ENCODE measurements at places on chromosomes 12 and 14.

- no peak for DNase-seq
Observed at GRCh38 chr12:55901881-55902490, 25.7 kb downstream of the PYM1 start.

DNA sequence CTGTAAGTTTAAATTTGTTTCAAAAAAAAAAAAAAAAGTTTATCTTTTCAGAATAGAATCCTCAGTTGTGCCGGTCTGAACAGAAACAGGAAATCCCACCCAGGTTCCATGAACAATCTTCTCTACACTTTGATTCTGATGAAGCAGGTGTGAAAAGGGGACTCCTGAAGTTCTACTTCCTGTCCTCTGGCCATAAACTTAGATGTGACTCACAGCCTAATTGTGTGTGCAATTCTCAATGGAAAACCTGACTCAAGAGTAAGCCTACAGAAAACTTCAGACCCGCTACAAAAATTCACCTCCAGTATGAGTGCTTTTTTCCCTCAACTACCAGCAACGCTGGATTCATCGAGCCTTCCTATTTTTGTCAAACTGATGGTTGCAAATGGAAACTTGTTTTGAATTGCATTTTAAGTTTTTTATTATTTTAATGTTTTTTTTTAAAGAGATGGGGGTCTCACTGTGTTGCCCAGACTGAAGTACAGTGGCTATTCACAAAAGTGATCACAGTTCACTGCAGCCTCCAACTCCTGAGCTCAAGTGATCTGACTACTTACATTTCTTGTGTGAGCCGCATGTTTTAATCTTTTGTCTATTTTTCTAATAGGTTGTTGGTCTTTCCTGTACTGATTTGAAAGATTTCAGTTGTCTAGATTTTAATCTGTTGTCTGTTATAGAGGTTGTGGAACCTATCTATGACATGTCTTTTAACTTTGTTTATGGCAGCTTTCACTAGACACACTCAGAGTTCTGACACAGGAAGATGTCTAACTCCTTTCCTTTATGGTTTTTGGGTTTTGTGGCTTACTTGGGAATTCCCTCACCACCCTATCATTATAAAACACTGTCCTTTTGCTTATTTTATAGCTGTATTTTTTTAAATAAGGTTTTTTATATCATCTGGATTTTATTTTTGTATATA lies 37.6 kb downstream of the ATG14 start:
- DNase-seq: peak; percentile 35

- no peak for DNase-seq
Observed at GRCh38 chr14:60196291-60196690, 31.1 kb upstream of the DHRS7 start.

DNA sequence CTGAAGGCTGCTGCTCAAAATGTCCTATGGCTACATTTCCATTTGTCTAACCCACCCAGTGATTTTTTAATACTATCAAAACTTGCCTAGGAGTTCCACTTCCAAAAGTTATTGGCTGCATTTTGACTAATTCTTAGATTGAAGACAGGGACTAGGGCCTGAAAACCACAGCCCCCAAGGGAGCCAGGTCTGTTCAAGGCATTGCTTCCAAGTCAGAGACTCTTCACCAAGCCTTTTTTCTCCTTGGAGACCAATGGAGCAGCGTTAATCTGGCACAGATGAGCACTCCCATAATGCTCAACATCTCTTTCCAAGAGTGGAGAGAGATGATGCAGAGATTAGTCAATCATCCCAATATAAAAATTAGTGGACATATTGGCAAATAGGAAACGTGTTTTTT lies 112.5 kb upstream of the HIF1A start:
- DNase-seq: peak; percentile 87

DNA sequence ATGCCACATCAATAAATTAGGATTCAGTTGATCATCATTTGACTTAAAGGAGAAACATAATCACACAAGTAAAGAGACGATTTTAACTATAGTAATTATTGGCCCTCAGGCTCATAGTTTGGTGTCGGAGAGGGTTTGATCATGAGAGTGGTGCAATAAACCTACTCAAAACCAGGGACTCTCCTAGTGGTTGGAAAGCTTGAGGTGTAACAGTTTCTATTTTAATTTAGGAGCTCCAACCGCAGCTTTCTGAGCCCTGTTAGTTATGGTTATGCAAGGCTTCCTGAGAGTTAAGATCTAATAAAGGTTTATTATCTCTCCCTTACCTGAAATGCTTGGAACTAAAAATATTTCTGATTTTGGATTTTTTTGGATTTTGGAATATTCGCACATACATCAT lies 36.4 kb downstream of the TMTC2 start:
- DNase-seq: no peak

DNA sequence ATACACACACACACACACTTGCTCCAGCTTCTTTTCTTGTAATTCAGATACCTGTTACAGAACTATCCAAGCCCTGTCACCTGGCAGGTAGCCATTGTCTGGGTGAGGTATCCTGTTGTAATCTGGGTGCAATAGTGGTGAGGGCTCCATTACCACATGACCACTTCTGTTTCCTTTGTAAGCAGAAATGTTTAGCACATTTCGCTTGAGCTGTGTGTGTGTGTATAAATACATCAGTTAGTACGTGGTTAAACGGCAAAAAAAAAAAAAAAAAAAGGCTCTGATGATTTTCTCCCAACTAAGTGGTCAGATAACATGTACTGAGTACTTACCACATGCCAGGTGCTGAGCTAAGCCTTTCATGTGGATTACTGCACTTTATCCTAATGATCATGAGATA lies 129.3 kb upstream of the SSTR1 start:
- no peak for DNase-seq

GRCh38 chr14:77046721-77047120 lies 18.2 kb upstream of the IRF2BPL start:
- no peak for DNase-seq

DNA sequence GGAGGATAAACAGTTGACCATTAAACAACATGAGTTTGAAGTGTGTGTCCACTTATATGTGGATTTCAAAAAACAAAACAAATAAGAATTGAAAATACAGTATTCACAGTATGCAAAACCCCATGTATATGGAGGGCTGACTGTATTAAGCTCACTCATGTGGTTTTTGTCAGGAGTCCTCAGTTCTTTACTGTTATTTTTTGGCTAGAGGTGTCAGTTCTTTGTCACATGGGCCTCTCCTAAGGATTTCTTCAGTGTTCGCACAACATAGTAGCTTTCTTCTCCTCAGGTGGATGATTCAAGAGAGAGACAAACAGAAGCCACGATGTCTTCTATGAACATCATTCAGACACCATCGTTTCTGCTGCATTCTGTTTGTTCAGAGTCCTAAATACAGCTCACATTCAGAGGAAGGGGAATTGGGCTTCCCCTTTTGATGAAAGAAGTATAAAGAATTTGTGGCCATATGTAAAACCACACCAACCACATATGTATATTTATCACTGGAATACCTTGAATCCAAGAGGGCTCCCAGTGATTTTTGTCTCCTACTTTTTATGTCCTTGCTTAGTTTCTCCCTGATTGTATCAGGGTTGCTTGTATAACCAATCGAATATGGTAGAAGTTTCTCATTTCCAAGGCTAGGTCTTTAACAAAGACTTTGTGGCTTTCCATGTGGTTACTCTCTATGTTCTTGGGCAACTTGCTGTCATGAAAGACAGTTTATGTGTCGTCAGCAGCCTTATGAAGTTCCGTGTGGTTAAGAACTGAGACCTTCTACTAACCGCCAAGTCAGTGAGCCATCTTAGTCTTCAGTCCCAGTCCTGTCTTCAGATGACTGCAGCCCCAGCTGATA lies 18.9 kb downstream of the MNAT1 start:
- peak; percentile 82 for DNase-seq

DNA sequence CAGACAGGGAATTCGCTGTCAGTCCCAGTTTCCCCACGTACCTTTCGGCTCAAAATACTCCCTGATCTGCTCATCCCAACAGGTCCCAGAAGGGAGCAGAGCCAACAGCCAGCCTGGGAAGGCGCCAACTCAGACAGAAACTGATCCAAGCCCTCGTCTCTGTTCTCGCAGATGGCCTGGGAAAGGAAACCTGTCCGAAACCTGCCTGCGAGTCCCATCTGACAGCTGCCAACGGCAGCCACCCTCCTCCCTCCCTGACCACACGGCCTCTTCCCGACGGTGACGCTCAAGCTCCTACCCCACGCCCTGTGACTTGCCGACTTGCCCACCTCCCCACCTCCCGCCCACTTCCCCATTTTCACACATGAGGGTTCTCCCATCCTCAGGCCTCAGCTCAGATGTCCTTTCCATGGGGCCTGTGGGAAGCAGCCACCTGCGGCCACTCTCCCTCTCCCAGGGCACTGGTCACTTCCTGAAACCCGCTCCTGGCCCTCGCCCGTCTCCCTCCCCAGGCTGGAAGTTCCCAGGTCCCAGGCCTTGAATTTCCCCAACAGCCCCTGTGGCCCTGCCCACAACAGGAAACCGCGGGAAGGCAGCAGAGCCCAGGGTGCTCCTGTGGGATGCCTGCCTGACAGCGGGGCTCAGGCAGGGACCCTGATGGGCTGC lies 60.9 kb upstream of the FBRSL1 start:
- DNase-seq: no peak

- no peak for DNase-seq
Observed at GRCh38 chr14:24534286-24534685, 26.2 kb upstream of the CMA1 start.

- peak; percentile 19 for DNase-seq
Observed at GRCh38 chr12:14776236-14776961, 26.9 kb downstream of the WBP11 start.

GRCh38 chr12:104991565-104992128 lies 5.5 kb downstream of the NOPCHAP1 start:
- DNase-seq: no peak

GRCh38 chr12:123634142-123634561 lies 523 bp downstream of the GTF2H3 start:
- DNase-seq: no peak

DNA sequence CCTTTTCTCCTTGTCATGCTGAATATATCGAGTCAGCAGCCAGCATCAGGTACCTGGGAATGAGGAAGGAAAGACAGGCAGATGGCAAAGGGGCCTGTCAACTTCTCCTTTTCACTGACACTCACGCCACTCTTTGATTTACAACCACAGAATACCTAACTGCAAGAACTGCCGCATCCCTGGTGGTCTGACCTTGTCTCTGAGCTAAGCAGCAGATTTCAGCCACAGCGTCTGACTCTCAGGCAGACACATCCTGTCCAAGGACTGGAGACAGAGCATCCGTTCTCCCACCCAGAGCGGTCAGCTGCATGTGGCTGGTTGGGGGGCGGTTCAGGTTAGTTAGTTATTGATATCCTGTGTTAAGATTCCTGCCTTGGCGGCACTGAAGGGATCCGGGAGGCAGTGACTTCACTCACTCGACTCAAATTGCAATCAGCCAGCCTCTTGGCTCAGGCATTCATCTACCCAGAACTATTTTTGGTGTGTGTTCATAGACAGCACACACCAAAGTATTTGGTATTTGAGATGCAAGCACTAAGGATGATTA lies 11.2 kb upstream of the MAP1LC3B2 start:
- DNase-seq: peak; percentile 91

DNA sequence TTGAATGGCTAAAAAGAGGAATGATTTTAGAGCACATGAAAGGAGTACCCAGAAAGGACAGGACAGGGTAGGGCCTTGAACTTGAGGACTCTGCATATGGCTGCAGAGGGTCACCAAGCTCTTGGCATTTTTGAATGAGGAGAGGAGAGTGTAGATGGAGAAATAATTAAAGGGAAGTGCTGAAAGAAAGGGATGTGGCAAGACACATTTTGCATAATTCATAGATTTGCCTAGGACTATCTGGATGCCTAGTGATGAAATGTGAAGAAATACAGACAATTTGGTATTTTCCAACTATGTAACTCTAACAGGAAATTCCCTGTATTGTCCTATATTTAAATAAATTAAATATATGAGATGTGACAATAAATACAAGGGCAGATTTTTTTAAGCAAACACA lies 27.5 kb upstream of the MDM1 start:
- peak; percentile 63 for DNase-seq

- peak; percentile 32 for DNase-seq
Observed at GRCh38 chr12:93896427-93896826, 219.3 kb downstream of the CRADD start.

DNA sequence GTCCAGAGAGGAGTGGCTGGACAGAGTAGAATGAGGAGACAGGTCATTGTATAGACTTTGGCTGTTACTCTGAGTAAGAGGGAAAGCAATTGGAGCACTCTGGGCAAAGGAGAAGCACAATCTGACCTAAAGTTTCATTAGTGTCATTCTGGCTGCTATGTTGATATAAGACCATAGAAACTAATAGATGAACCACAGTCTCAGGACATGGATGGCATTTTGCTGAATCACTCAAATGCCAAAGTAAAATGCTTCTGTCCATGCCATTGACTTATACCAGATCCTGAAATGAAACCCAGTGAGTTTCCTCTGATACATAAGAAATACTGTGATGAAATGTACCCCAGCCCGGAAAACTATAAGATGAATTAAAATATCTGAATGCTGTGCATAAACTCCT lies 65.8 kb upstream of the COCH start:
- DNase-seq: no peak

- DNase-seq: no peak
Observed at GRCh38 chr12:33187409-33187808, 252.2 kb downstream of the SYT10 start.

DNA sequence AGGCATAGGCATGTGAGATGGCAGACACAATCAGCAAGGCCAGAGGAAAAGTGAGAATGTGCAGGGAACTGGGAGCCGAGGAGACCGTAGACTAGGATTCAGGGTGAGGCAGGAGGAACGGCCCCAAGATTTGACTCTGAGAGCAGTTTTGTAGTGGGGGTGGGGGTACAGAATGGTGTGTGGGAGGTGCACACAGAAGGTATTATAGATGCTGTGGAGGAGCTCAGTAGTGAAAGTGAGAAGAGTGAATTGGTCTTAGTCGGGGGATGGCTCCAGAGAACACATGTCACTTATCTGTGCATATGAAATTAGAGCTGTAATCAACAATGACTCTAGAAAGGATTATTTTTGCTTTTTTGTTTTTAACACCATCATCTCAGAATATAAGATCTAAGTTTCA lies 11.9 kb downstream of the ZNF664 start:
- no peak for DNase-seq

- no peak for DNase-seq
Observed at GRCh38 chr14:91061056-91061887, 831 bp upstream of the RPS6KA5 start.

- no peak for DNase-seq
Observed at GRCh38 chr12:88559199-88559598, 21.1 kb downstream of the KITLG start.

GRCh38 chr14:51008446-51008845 lies 64.2 kb upstream of the PYGL start:
- DNase-seq: no peak

GRCh38 chr12:24057920-24058476 lies 108.5 kb upstream of the SOX5 start:
- DNase-seq: no peak

- DNase-seq: no peak
Observed at GRCh38 chr12:40099423-40099853, 6.4 kb downstream of the SLC2A13 start.

GRCh38 chr14:80491131-80491530 lies 279.8 kb upstream of the DIO2 start:
- DNase-seq: peak; percentile 67

- DNase-seq: no peak
Observed at GRCh38 chr14:73476451-73476931, 14.2 kb upstream of the RIOX1 start.
